ENCODE measurements at places on chromosomes 13 and 19. TPM values are rescaled to one million over a fixed set of nuclear protein-coding genes. Genes with fewer than 3 reads are reported as not detected.

VSTM2B gene
- not detected for total RNA-seq

GRCh38 chr13:112658808-112659207, 31.0 kb upstream of the ATP11A start:
- no peaks in the 10 kb centered on the region for H3K4me1 ChIP-seq
- H3K4me3 ChIP-seq, result no peak overlapping the region
- H3K27ac ChIP-seq, result no peak overlapping the region
- no peak for DNase-seq

PSG4 gene
- not detected for total RNA-seq

DNA sequence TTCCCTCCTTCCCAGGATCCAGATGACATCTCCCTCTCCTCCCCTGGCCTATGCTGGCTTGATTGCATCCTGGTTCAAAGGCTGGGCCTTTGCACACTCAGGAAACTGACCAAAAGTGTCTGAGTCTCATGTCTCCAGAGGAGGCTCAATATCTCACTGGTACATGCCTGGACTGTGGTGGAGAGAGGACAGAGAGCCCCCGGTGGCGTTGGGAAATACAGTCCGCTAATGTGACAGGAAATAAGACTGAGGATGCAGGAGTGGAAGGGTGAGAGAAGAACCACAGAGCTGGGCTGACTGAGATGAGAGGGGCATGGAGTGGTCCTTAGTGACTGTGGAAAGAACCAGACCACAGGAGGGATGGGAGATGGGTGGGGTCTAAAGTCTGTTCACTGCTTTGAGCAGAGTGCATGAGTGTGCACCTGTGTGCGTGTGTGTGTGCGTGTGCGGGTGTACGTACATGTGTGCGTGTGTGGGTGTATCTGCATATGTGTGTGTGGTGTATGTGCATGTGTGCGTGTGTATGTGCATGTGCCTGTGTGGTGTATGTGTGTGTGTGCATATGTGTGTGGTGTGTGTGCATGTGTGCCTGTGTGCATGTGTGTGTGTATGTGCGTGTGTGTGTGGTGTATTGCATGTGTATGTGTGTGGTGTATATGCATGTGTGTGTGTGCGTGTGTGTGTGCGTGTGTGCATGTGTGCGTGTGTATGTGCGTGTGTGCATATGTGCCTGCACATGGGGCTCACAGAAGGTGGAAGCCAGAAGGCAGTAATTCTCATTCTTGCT, 1.9 kb downstream of the SIGLEC5 start:
- H3K36me3 ChIP-seq, result no peaks in the 10 kb centered on the region
- H3K4me1 ChIP-seq, result no peaks in the 10 kb centered on the region
- H3K27ac ChIP-seq, result no peak overlapping the region
- H3K4me3 ChIP-seq, result no peak overlapping the region

DNA sequence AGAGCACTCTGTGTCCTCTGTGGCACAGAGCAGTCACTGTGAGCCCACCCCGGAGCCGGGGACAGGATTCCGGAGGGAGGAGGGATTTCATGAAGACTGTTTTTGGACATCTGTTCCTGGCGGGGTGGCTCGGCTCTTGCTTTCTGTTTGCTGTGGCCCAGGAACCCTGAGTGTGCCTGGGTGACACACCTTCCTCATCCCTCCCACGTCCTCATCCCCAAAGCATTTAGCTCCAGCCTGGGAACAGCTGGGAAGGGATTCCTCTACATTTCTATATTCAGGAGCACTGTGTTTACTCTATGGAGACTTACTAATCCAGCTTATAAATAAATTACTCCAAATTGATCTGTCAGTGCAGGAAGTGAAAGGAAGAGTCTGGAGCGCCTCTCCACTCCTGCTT, 97.8 kb upstream of the UBL3 start:
- no peak overlapping the region for H3K4me3 ChIP-seq
- H3K4me1 ChIP-seq, result peaks cover under 1% of the 10 kb centered on the region
- no peaks in the 10 kb centered on the region for H3K27me3 ChIP-seq
- DNase-seq, result no peak

DNA sequence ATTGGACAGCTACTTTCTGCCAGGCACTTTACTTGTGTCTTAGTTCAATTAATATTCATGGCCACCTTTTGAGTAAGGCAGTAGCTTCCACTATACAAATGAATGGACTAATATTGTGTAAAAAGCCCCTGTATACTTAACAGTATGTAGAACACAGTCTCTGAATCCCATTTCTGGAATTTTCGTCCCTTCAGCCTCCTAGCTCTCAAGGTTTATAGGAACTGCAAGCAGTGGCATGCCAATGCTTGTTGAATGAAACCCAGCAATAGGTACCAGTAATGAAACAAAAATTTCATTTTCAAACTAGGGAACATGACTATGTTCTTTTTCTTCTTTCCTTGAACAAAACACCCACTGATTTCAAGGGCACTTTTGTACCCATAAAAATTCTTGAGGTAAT, 361.6 kb downstream of the TDRD3 start:
- H3K36me3 ChIP-seq, result no peaks in the 10 kb centered on the region
- DNase-seq, result no peak
- no peak overlapping the region for H3K27ac ChIP-seq
- no peaks in the 10 kb centered on the region for H3K27me3 ChIP-seq

DNA sequence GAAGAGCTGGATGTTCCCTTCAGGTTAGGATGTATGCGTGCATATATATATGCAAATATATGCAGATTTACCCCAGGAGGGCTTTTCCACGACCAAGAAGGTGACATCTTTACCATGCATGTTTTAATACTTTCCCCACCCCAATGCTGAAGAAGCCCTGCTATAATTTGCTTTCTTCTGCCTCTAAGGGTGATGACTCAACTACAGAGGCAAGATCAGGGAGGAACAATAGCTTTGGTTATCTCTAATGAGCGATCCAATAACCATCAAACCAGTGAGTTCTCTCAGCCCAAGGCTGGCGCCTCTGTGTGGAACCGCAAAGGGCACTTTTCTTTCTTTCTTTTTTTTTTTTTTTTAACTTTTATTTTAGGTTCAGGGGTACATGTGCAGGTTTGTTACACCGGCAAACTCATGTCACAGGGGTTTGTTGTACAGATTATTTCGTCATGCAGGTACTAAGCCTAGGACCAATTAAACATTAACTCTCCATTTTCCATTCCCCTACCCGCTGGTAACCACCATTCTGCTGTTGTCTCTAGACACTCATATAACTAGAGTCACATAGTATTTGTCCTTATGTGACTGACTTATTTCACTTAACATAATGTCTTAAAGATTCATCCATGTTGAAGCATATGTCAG, 25.7 kb upstream of the UBE2L5 start:
- H3K4me3 ChIP-seq, result no peak overlapping the region
- H3K36me3 ChIP-seq, result no peaks in the 10 kb centered on the region
- H3K27me3 ChIP-seq, result no peaks in the 10 kb centered on the region
- H3K27ac ChIP-seq, result no peak overlapping the region

RPS28 gene
- 1,292 TPM for total RNA-seq

- no peaks in the 10 kb centered on the region for H3K36me3 ChIP-seq
- H3K27me3 ChIP-seq, result no peaks in the 10 kb centered on the region
- H3K4me3 ChIP-seq, result no peak overlapping the region
- no peak overlapping the region for H3K27ac ChIP-seq
- no peaks in the 10 kb centered on the region for H3K4me1 ChIP-seq
Measured at GRCh38 chr13:71773531-71773930, 93.5 kb downstream of the DACH1 start.

CDX2 gene
- total RNA-seq, result not detected

- H3K4me3 ChIP-seq, result no peak overlapping the region
- no peak for DNase-seq
- H3K4me1 ChIP-seq, result no peaks in the 10 kb centered on the region
- H3K36me3 ChIP-seq, result no peaks in the 10 kb centered on the region
- H3K27ac ChIP-seq, result no peak overlapping the region
- no peaks in the 10 kb centered on the region for H3K27me3 ChIP-seq
Measured at GRCh38 chr13:95924389-95924994, 128.7 kb downstream of the UGGT2 start.

DNA sequence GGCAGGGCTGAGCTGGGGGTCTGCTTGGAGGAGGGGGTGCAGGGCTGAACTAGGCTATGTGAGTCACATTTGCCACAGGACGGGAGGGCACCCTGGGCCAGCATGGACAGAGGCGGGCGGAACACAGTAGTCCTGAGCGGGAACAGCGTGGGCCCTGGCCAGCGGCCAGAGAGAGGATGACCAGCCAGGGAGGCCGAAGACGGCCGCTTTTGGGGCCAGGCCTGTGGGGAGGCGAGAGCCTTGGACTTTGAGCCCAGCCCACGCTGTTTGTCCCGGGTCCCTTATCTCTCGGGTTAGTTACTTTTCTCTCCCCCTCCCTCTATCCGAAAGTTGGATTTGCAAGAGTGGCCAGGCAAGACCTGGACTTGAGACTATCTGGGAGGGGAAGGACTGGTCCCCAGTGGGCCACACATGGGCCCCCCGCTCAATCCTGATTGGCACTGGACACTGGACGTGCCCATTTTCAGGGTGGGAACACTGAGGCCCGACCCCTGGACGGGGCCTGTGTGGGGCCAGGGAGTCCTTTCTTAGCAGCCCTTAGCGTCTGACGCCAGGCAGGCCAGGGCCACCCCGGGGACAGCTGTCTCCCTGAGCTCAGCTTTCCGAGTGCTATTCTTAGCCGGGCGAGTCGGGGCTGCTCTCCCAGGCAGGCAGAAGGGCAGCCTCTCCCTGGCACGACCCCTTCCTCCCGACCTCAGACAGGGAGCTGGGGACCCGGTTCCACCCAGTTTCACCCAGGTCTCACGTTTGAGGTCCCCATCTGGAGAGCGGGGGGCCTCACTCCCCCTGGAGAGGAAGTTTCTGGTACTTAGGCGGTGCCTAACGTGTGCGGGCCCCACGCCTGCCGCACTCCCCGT, 833 bp downstream of the GAMT start:
- no peak overlapping the region for H3K27ac ChIP-seq
- peaks cover 10% of the 10 kb centered on the region for H3K4me1 ChIP-seq

Measured in activated CD8-positive, alpha-beta memory T cell treated with anti-CD3 and anti-CD28 coated beads, Interleukin-2, amount 10 ng/mL, durations not matched to agents 7 days and 5 days (primary cell).